AG04449 (cell line): ENCODE measurements at places on chromosomes 6 and 20.

GRCh38 chr20:13877793-13878192 is 93.0 kb downstream of the NDUFAF5 start:
- no peak for DNase-seq

GRCh38 chr6:4727671-4728435 is 48.4 kb upstream of the CDYL start:
- no peak for DNase-seq

- DNase-seq = no peak
Measured at GRCh38 chr20:25191689-25192088, 3.8 kb upstream of the ENTPD6 start.

DNA sequence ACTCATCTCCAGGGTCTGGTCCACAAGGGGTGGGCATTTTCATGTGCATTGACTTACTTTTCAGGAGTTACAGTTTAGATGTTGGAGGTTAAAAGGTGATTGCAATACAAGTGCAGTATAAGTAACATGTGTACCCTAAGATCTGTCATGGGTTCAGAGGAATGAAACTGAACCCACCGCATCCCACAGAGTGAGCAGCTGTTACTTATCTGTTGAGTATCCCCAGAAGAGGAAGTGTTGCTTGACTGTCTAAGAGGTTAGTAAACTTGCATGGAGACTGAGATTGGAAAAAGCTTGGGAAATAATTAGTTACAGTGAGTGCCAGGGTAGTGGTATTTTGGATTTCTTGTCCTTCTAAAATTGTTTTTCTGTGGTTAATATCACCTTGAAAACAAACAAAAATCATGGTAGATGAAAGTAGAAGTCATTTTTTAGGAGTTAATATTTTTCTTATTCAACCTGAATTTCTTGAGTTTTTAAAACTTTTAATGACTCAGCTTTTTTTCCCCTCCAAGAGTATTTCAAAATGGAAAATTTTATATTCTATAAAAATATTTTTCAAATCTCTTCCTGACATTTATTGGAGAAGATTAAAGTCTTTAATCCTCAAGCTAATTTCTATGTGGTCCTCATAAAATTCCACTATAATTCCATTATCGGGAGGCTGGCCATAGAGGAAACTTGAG is 306.1 kb downstream of the ZNF217 start:
- DNase-seq = no peak

DNA sequence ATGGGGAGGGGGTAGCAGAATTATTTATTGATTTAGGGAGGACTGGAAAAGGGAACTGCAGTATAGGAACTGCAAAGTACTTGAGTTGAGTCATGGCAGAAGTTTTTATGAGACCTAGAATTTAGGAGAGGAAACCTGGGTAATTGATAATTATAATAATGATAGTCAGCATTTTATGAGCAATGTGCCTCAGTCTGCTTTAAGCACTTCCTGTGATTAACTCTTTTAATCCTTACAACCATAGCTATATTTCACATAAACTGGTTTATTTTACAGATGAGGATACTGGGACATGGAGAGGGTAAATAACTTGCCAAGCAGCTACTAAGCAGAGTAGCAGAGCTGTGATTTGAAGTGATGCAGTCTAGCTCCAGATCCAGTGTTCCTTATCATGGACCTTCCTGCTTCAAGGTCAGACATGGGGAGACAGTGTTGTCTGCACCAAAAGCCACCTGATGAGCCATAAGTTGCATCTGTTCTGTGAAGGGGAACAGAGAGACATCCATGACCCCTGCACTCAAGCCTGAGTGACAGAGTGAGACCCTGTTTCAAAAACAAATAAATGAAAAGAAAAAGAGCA is 13.6 kb downstream of the LRRC1 start:
- no peak for DNase-seq

GRCh38 chr6:142570221-142570671 is 268.4 kb downstream of the ADGRG6 start:
- DNase-seq = peak; percentile 31

GRCh38 chr20:40016392-40016791 is 672.6 kb downstream of the MAFB start:
- DNase-seq = no peak

DNA sequence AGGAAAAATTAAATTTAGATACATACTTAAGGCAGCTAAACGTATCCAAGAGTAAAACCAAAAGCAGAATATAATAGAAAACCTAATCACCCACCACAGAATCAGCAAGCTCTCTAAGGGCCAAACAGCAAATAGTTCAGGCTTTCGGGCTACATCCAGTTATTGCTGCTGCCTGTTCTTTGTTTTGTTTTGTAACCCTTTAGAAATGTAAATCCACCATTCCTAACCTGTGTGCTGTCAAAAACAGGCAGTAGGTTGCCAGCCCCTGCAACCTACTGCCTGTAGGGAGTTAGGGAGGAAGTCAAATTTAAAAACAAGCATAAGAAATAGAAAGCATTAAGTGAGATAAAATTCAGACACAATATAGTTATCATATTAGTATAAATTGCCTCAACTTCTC is 225.9 kb downstream of the PTPRT start:
- no peak for DNase-seq

DNA sequence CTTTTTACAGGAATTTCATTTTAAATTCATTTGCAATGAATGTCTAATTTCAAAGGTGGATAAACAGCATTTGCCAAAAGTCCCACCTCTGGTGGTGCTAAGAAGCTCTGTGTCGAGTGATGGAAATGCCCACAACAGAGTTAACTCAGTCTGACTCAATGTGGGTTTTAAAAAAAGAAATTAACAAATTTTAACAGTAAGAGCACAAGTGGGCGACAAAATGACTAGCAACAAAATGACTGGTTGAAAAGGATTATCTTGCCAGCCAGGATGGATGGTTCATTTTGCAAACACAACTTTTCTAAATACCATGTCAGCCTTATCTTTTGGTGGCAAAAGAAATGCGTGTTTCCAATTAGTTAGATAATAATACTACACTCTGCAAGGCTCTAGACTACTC is 14.3 kb upstream of the TAGAP start:
- no peak for DNase-seq

- no peak for DNase-seq
Measured at GRCh38 chr6:137102851-137103492, 58.2 kb upstream of the IL20RA start.

DNA sequence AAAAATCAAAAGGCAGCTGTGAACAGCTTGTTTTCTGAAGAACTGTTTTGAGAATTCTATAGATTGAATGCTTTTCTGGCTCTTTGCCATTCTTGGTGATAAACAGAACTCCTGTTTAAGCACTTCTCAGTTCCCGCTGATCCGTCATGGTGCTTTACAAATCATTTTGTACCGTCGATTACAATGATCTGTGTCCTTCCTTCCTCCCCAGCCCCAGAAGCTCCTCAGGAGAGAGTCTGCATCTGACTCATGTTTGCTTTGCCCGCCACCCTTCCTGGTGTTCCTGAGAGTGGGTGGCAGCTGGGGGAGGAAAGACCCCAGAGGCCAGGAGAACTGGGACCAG is 538.6 kb upstream of the MARCKS start:
- no peak for DNase-seq

GRCh38 chr6:135796643-135797305 is 54.7 kb upstream of the PDE7B start:
- DNase-seq = no peak

- no peak for DNase-seq
Measured at GRCh38 chr6:98433325-98434056, 400.9 kb upstream of the POU3F2 start.

- no peak for DNase-seq
Measured at GRCh38 chr20:1436263-1436662, 30.4 kb downstream of the NSFL1C start.

DNA sequence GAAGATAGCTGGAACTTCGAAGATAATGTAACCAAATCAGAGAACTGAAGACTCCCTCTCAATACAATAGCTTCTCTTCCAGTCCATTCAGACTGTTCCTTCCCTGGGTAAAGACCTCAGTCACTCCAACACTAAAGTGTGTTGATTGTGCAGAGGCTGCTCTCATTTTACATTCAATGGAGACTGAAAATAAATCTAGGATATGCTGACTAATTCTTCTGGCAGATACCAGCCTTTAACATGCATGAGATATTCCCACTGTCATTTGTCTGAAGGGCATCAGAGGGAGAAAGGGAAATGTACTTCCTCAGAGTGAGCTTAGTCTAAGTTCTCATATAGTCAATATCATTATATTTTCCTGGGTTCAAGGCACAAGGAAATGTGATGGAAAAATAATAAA is 166.4 kb upstream of the IRAK1BP1 start:
- DNase-seq = no peak

DNA sequence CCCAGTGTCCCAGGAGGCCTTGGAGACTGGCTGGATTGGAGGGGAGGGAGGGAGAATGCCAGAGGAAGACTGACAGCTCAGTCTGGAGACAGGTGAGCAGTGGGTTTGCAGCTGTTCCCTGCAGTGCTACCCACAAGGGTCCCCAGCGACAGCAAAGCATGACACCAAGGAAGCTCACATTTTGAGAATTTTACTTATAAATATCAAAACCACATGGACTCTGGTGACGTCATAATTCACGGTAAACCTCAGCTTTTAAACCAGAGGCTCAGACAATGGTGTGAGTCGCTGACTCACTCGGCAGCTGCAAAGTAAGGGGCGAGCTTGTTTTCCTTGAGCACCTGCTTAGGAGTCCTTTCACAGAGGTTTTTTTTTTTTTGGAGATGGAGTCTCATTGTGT is 65.2 kb downstream of the THBS2 start:
- no peak for DNase-seq

- DNase-seq = no peak
Measured at GRCh38 chr20:20341371-20341770, 26.5 kb upstream of the INSM1 start.

DNA sequence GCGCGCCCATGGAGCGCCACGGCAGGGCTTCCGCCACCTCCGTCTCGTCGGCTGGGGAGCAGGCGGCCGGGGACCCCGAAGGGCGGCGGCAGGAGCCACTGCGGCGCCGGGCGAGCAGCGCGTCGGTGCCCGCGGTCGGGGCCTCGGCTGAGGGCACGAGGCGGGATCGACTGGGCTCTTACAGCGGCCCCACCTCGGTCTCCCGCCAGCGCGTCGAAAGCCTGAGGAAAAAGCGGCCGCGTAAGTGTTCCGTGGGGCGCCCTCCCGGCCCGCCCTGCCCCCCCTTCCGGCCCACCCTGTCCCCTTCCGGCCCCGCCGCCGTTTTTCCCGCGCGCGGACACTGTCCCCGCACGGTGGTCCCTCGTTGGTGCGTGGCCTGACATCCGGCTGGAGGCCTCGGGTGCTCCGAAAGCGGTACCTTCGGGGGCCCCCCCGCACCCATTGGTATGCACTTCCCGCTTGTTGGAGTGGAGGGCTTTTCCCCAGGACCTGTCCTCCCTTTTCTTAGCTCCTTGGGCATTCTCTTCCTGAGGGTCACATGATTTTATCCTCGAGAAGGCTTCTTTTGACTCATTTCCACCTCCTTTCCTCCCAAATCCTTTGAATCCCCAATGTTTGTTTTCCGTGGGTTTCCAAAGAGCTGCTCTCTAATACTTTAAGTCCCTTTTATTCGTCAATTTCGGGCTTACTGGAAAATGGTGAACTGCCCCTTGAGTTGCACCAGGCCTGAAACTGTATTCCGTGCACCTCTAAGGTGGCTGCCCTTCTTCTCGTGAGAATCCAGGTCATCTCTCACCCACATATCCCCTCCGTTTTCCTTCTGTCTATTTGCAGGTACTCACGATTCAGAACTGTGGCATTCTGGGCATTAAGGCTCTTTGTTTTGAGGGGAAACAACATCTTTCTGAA is 556 bp downstream of the PANK2 start:
- DNase-seq = no peak

DNA sequence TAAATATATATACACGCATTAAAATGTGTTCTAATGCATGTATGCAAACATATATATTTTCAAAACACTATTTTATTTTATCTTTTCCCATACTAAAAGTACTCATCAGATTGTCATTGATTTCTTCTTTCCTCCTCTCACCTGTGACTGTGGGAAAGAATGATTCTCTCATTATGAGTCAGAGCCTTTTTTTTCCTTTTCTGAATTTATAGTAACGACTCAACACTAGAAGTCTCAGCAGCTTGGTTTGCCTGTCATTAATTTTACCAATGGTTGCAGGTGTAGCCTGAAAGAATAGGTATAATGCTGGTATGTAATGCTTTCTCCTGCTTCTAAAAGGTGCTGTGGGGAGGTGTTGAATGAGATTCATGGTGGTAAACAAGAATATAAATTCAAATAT is 328.7 kb downstream of the UTRN start:
- no peak for DNase-seq

DNA sequence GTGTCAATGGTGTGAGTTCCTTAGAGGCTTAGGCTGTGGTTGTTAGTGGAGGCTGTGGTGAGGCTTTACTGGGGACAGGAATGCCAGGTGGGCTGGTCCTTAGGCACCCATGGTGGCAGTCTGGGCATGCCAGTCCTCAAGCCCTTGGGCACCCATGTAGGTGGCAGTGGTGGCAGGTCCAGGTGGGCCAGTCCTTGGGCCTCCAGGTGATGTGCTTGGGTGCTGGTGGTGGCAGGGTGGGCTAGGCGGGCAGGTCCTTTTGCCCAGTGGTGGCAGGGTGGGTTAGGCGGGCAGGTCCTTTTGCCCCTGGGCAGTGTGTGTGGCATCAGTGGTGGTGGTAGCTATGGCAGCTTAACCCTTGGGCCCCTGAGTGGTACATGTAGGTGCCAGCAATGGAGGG is 133.8 kb downstream of the FLRT3 start:
- DNase-seq = no peak

DNA sequence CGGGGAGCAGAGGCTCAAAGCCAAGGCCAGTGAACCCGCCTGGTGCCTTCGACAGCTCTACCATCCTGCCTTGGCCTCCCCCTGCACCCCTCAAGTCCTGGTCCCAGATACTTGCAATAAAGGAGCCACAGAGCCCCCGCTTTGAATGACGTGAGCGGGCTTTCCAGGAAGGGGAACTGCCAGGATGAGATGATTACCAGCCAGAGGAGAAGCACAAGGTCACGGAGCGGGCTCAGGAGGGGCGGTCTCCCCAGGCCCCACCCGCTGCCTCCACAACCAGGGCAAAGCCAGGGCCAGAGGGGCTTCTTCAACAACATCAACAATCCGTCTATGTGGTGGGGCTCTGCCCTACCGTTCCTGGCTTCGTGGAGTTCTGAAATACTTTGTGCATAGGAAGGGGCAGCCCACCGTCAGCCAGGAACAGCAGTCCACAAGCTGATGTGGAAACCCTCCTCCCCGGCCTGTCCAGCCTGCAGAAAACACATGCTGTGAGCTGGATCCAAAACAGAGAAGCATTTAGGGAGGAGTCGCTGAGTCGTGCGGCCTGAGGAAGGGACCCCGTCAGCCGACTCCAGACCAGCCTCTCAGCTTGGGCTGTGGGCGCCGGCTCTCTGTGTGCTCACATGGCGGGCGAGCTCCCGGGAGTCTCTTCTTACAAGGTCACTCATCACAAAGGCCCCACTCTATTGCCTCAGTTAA is 392.5 kb downstream of the CDH4 start:
- DNase-seq = no peak

- DNase-seq = no peak
Measured at GRCh38 chr6:39821046-39821740, 29.0 kb downstream of the DAAM2 start.
